Fibroblast of skin of left quadriceps (primary cell): ENCODE measurements at places on chromosomes 11 and 22.

DNA sequence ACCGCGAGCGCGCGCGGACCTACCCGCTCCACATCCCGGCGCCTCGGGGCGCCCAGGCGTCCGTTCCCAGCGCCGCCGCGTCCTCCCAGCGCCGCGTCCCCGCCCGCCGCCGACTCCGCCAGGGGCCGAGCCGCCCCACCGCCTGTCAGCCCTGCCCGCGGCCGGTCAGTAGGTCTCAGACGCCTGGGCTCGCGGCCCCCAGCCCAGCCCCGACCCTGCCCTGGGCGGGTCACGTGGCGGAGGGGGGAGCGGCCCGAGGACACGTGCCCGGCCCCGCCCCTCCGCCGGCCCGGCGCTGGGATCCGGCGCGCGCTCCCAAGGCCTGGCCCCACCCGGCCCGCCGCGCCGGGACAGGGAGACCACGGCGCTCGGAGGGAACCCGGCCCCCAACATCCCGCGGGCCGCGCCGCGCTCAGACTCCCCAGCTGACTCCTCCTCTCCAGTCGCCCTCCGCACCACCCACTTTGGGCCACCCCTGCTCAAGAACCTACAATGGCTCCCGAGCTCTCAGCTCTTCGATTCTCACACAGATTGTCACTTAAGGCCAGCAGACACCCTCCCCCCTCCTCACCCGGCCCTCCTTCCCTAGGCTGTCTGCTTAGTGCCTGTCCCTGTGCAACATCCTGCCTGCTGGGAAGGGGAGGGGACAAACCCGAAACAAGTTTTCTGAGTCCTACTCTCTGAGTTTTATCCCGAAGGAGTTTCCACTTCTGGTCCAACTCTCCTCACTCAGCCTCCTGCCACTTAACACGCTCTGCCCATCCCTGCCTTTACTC lies at the start of gene RAB3IL1:
TSS of gene RAB3IL1 (minus strand) at position 233 of the 776 bp plus-strand sequence. CDS start at position 34, 199 bp downstream.
- no peak for DNase-seq

- DNase-seq, result no peak
These were observed 40.3 kb upstream of the SMTN start for GRCh38 chr22:31040542-31041398.

- DNase-seq, result no peak
These were observed 939.0 kb downstream of the BRD1 start for GRCh38 chr22:48888466-48889208.

DNA sequence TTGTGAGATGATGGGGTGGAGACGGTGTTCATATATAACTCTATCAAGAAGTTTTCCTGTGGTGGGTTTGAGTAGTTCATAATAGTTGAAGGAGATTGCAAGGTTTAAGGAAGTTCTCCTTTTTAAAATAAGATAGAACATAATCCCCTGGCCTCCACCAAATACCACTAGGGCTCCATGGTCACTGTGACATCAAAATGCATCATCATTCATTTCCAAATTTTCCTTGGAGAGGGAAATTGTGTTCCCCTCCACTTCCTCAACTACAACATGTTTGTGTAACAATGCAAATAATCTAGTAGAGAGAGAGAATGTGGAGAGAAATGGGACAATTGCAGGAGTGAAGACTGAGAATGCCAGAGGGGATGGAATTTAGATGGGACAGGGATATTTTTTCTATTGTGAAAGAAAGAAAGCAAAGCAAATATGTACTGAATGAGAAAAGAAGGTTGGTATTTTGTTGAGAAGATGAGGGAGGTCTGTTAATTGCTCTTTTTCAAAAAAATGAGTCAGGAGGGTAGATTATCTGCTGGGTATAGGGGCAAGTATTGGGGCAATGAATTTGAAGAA lies 33.4 kb upstream of the ZBED5 start:
- DNase-seq, result no peak

DNA sequence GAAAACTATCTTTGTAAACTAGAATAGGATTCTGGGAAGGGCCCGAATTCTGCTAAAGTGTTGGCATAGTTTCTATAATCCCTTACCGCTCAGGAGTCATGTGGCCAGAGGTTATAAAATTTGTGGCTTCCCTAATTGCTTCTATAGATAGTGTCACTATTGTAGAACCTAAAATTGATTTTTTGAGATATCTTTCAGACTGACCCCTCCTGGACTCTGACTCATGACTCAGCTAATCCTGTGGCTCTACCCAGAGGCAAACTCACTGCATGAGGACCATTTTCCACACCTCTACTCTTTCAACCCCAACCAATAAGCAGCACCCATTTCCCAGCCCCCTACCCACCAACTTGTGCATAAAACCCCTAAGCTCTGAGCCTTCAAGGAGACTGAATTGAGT lies 61.8 kb upstream of the PRSS23 start:
- DNase-seq, result no peak

DNA sequence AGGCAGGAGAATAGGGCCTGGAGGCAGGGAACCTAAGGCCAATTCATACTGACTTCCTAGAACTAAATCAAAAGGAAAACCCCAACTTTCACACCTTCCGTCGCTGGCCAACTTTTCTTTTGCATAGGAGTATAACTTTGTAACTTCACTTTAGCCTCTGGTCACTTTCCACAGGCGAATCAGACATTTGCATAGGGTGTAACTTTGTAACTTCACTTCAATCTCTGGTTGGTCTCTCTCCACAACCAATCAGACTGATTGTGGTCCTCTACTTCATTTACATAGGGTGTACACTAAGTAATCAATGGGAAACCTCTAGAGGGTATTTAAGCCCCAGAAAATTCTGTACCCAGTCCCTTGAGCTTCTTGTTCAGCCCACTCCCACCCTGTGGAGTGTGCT lies 11.5 kb upstream of the TMPRSS4 start:
- no peak for DNase-seq

DNA sequence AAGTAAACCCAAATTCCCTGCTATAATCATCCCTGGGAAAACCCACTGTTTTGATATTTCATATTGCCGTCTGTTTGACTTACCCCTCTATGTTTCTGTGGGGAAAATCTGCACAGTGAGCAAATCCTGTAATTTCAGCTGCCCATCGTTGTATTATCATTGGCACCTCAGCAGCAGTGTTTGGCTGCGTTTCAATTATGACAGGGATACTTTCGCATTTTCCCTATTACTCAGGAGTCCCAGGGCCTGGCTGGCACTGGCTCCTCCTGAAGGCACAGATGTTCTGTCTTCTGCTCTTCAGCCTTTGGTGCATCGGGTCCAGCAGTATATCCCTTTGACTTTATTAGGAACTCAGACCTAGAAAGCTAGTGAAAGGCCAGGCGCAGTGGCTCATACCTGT lies 12.2 kb upstream of the MMP12 start:
- no peak for DNase-seq

GRCh38 chr11:133474461-133474860 lies 57.8 kb downstream of the OPCML start:
- DNase-seq, result no peak
